ENCODE measurements at places on chromosomes 4 and X.

DNA sequence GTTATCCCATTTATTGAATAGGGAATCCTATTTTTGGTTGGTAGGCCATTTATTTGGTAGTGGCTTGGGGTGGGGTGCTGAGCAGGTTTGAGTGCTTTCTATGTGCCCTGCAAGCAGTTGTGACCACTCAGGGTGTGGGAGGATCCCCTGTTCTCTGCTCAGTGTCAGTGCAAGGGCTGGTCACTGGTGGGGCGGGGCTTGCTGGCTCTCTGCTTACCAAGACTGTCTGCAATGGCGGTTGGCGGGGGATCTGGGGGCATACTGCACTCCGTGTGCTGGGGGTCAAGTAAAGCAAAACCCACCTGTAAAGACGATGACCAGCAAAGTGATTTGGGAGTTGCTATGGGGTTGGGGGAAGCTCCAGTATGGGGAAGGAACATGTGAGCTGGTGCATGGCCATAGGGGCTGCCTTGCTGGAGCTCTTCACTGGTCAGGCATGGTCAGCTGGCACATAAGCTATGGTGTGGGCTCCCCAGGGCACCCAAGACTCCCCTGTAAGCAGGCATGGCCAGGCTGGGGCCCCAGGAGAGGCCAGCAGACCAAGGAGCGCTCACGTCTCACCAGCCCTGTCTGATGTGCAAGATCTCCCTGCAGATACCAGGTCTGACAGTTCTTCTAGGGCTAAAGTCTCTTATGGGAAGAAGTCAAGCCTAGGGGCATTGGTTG, 83.0 kb upstream of the GRXCR1 start:
- DNase-seq: no peak

- DNase-seq: no peak
Observed at GRCh38 chrX:112662559-112663427, 16.9 kb downstream of the LHFPL1 start.

DNA sequence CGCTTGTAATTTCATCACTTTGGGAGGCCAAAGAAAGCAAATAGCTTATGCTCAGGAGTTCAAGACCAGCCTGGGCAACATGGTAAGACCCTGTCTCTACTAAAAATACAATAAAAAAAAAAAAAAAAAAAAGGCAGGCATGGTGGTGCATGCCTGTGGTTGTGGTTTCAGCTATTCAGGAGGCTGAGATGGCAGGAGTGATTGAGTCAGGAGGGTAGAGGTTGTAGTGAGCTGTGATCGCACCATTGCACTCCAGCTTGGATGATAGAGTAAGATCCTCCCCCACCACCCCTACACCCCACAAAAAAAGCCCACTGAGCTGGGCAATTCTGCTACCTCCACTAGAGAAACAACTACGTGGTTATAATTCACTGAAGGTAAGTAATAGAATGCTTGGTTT, 118.8 kb upstream of the PCDH18 start:
- peak; percentile 46 for DNase-seq

GRCh38 chrX:147217334-147217733, 402.8 kb upstream of the CXorf51A start:
- DNase-seq: no peak

GRCh38 chr4:103197765-103198110, 405 bp downstream of the CENPE start:
- no peak for DNase-seq

DNA sequence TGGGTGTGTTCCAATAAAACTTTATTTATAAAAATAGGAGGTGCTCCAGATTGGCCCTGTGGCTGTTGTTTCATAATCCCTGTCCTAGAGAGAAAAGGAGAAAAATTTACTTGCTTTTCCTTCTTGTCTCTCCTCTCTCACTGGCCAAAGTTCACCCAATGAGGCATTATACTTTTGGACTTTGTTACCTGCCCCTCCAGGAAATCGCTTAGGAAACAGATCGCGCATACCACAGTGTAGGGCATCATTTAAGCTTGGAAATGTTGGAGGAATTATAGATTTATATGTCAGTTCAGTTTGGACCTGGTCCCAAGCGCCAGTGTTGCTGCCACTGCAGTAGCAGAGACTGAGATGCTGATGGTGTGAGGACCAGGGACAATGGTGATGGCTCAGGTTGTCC, 337.6 kb upstream of the NR3C2 start:
- no peak for DNase-seq

- no peak for DNase-seq
Observed at GRCh38 chrX:121733514-121733913, 686.1 kb downstream of the GLUD2 start.
